ENCODE measurements at places on chromosomes 4 and X.

- no peak for DNase-seq
Measured at GRCh38 chrX:38085813-38086212, 79.5 kb downstream of the SYTL5 start.

DNA sequence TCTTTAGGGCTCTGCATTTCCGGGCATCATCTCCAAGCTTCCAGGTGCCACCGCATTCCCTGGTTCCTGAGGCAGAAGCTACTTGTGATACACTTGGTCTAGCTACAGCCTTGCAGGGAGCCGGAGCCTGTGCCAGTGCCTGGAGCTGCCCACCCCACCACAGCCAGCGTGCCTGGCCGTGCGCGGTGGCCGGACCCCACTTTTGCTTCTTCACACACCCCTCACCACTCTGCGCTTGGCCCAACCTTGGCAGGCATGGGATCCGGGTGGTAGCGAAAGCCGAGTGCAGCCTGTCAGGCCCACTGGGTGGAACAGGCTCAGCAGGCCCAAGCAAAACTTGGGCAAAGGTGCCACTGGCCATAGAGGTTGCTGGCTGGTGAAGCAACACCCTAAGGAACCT, 823.7 kb downstream of the GLUD2 start:
- no peak for DNase-seq

DNA sequence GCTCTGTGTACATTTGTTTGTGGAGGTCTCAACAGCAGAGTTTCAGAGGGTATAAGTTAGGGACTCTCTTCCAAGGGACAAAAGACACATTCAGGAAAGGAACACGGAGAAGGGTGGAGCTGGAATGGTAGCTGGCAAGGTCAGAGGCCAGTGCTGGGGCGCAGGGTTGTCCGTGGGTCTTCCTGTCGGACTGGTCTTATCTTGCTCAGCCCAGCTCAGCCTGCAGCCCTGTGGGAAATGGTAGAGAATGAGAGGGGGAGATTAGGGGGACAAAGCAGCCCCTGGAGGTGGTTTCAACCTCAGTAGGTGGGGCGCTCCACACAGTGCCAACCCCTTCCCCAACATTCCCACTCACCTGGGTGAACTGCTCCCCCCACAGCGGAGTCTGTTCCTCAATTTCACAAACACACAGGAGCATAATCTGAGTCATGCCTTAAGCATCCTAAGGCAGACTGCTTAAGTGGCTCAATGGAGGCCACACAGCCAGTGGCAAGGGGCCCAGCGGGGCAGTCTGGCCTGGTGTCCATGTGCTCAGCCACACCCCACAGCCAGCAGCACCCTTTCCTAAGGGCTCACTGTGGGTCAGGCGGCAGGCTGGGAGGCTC, 6.9 kb upstream of the HDAC6 start:
- no peak for DNase-seq

- DNase-seq, result no peak
Measured at GRCh38 chr4:141656031-141656430, 19.6 kb downstream of the IL15 start.

- DNase-seq, result no peak
Measured at GRCh38 chr4:1002131-1002630, 9.0 kb upstream of the SLC26A1 start.

DNA sequence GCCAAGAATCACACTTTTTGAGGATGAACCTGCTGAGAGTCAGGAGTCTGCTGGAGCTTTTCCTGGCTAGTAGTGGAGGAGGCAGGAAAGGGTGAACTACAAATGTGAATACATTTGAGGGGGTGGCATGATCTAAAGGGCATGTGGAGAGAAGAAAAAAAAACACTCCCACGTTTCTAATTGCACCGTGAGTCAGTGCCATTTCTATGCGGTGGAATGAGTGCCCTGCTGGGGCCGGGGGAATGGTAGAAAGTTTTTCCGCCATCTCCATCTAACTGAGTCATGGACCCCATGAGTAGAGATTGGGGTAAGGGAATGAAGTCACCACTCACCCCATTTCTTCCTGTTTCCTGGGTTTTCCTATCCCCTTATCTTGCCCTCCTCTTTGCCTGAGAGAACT, 19.8 kb downstream of the BEX3 start:
- DNase-seq, result no peak

- DNase-seq, result no peak
Measured at GRCh38 chrX:997631-998137, 214.8 kb downstream of the CRLF2 start.

DNA sequence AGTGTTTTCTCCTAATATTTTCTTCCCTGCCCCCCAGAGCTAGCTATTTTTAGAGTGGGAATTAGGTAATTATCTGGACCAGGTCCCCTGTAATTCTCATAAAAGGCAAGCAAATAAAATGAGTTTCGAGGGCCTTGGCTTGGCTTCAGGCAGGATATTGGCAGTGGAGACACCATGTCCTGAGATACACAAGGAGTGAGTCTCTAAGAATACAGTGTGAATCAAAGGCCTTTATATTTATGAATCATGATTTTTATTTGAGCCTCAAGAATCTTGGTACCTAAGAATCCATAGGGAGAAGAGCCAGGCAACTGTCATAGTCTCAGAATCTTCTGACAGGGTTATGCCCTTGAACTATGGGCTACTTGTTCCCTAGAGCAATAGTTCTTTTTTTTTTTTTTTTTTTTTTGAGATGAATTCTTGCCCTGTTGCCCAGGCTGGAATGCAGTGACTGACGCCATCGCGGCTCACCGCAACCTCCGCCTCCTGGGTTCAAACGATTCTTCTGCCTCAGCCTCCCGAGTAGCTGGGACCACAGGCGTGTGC, 205.4 kb downstream of the LDB2 start:
- DNase-seq, result no peak

DNA sequence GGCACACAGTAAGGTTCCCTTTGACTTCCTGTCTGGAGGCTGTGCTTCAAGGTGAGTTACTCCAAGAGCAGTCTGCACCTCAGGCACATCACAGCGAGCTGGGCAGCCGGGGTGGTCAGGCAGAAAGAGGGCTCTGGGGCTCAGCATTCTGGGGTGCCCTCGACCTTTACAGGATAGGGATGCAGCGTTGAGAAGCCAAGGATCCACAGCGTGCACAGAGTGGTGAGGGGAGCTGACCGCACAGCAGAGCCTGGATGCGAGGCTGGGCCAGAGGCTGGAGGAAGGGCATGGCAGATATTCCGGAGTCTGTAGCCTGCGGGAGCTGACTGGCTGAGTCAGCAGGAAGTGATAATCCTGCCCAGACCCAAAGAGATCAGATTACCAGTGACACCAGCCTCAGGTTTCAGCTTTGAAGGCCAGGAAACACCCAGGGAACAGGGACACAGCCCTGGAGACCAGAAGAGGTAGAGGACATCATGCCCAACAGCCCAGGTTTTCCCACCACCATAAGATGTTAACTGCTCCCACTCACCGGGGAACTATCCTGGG, 38.4 kb upstream of the PDLIM3 start:
- DNase-seq, result no peak

GRCh38 chrX:110167952-110168451, 149.9 kb downstream of the AMMECR1 start:
- no peak for DNase-seq

Data from NCI-H1417 (cell line).